Stimulated activated CD4-positive, alpha-beta T cell treated with anti-CD3 and anti-CD28 coated beads, Interleukin-2, amount 100 ng/mL, for 4 hours (primary cell): ENCODE measurements at places on chromosomes 16 and 17.

DNA sequence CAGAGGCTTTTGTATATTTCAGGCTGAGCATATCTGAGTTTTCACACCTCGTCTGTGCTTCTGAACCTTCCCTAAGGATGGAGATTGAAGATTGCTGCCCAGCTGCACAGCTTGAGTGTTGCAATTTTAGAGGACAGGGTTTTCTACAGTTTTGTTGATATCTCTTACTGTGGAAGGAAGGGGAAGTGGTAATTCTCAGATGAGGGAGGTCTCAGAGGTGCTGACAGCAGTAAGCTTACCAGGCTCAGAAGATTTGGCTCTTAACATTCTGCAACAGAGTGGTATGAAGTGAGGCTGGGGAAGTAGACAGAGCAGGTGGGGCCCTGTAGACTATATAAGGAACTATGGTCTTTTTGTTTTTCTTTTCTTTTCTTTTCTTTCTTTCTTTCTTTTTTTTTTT lies 45.8 kb upstream of the ARHGAP17 start:
- no peak for DNase-seq

DNA sequence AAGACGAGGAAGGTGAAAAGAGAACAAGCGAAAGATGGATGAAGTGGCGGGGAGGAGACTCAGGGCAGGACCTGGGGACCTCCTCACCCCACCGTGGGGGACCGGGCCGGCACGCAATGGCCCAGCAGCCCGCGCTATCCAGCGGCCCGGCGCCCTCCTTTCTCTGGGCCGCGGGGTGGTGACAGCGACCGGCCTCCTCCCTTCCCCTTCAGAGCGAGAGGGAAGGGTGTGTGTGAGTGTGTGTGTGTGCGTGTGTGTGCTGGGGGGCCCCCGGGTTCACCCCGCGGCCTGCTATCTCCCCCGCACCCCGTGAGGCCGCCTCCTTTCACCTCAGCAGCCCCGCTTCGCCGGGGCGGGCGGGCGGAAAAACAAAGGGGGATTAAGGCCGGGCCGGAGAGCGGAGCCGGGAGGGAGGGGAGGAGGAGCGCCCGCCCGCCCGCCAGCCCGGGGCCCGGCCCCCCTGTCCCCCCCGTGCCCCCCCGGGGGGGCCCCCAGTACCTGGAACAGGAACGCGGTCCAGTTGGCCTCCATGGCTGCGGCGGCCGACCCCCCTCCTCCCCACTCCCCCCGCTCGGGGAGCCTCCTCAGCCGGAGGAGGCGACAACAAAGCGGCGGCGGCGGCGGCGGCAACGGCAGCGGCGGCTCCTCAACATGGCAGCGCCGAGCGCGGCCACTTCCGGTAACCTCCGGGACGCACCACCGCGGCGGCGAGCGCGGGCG lies at the start of gene VEZF1:
VEZF1 (minus strand) TSS at position 674 of the 720 bp plus-strand sequence; CDS start at position 531, 143 bp downstream.
- peak; percentile 63 for DNase-seq

GRCh38 chr16:88880226-88881006 lies 14.0 kb upstream of the PABPN1L start:
- DNase-seq, result no peak

- DNase-seq, result no peak
Observed at GRCh38 chr17:27049104-27049784, 244.7 kb upstream of the WSB1 start.

DNA sequence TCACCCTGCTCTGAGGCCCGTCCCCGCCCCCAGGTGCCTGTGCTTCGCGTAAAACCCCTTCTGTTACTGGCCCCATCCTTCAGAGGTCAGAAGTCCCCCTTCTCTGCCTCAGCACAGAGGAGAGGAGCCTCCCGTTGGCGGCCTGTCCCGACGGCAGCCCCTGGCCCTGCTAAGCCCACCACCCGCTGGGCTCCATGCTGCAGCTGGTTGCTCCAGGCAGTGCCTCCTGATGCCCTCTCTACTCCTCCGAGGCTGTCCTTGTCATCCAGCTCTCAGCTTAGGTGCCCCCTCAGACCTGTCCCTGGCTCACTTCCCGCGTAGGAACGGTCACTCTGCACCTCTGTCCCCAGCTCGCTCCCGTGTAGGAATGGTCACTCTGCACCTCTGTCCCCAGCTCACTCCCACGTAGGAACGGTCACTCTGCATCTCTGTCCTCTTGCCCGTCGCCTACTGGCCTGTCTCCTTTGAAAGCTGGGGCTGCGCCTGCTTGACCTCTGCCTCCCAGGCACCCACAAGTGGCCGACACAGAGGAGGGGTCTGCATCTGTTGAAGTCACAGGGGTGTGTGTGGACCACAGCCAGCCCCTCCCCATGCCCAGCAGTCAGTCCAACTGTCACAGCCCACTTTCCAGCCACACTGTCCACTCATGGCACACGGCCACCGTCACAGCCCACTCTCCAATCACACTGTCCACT lies 31.7 kb upstream of the ZC3H18 start:
- DNase-seq, result no peak

DNA sequence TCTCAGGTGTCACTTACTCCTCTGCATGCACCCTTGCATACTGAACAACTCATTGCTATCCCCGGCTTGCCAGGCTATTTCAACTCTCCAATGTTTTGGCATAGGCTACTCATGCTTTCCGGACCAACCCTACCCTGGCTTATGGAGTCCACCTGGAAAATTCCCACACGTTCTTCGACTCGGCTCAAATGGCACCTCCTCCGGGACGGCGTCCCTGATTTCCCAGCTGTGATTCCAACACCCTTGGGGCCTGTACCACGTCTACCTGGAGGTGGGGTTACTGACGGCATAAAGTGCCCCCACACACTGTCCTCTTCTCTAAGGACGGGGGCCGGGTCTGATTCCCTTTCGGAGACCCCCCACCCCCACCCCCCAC lies 498 bp downstream of the SMYD4 start:
- DNase-seq, result no peak

DNA sequence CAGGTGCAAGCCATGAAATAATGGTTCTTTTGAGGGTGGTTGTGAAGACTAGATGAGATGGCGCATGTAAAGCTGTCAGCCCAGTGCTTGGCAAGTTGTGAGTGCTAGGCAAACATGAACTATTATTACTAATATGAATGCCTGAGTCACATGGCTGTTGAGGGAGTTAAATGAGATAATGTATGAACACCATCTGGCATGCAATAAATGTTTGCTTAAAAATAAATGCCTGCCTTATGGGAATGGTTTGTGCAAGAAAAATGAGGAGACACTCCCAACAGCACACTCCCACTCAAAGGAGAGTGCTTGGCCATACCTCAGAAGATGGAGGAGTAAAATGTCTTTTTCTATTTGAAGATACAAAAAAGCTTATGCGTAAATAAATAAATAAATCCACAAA lies 3.6 kb downstream of the MAPK3 start:
- DNase-seq, result no peak

DNA sequence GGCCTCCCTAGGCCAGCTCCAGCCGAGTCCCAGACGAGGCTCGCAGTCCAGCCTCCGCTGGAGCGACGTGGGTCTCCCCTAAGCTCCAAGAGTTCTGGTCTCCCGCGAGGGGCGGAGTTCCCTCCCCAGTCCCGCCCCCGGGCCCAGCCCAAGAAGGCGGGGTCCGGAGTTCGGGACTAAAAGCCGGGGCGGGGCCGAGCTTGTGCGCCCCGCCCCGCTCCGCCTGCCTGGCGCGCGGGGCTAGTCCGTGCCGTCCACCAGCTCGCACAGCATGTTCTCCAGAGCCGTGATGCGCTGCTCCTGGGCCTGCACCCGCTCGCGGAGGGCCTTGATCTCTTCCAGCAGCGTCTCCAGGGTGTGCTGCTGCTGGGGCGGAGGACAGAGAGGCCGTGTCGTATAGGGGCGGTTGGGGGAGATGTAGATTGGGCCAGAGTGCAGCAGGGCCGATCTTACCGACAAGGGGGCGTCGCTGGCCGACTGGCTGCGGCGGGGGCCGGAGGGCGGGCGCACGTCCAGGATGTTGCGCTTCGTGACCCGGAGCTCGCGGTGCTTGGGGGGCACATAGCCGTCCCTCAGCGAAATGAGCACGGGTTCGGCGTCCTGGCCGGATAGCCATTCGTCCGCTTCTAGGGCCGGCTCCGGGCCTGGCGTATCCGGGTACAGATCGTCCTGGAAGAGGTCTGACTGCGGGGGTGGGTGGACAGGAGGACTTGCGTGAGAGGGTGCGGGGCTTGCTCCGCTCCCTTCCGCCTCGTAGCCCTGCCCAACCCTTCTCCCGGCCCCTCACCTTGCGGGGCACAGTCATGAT lies 7.0 kb downstream of the CORO6 start:
- DNase-seq, result peak; percentile 79

DNA sequence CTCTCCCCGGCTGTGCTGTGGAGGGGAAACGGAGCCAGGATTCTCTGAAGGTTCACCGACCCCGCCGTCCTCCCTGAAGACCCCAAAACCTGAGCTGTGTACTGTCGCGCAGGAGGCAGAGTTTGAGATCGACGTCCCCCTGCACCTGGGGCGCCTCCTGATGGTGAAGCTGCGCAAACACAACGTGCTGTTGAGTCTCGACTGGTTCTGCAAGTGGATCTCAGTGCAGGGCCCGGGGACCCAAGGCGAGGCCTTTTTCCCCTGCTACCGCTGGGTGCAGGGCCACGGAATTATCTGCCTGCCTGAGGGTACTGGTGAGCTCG lies 62.6 kb upstream of the TEKT1 start:
- DNase-seq, result no peak

DNA sequence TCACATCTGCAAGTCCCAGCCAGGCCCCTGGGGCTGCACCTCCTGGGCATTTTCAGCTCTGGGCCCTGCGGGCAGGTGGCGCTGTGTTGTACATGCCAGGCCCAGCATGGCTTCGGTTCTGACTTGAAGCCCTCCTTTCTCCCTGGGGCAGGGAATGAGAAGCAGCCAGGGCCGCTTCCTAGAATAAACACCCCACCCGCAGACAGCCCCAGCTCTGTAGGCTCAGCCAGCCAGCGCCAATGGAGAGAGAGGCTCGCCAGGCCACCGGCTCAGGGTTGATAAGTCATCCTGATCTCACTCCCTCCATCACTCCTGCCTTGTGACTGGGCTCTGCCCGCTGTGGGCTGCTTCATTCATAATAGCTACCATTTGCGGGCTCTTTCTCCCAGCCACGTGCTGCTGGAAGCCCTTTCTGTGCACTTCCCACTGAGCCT lies 6.0 kb upstream of the GLIS2 start:
- DNase-seq, result no peak

DNA sequence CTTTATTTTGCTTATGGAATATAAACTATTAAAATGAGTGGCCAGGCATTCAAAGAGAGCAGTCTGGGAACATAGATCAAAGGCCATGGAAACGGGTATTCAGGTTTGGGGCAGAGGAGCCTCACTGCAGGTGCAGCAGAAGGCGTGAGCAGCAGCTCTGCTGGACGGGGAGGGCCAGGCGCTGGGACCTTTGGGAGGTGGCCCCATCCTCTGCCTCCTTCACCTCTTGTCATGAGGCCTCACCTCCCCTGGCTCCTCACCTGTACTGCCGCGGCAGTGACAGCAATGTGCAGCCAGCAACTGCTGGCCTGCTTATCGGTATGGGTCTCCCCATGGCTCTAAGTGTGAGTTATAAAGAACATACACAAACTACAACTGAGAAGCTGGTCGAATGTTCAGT lies 109.4 kb downstream of the CDK5R1 start:
- DNase-seq, result no peak

DNA sequence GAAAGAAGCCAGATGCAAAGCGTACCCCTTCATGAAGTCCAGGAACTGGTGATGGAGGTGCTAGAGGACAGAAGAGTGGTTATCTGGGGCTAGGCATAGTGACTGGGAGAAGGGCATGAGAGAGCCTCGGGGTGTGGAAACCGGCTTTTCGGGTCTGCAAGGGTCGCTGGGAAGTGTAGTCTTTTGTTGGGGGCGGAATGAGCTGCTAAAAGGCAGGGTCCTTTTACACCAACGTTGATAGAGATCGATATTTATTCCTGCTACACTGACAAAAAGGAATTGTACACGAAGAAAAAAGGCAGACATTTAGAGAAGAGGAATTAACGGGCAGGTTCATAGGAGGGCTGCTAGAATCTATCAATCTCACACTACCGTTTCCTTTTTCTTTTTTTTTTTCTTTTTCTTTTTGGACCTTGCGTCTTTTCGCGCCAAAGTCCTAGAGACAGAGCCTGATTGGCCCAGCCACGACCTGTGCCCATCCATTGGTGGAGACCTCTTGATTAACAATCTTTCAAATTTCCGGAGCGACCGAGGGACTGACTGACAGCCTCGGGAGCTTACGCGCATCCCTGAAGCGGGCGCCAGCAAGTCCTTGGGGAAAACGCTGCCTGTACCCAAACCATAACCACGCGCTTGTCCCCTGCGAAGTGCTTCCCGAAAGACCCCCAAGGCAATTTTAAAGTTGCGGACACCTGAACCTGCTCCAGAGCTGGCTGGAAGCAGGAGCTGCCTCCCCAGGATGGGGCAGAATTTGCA lies 27.7 kb upstream of the DHRS7B start:
- DNase-seq, result peak; percentile 36

GRCh38 chr17:30296499-30297080 lies 4.8 kb upstream of the BLMH start:
- no peak for DNase-seq

DNA sequence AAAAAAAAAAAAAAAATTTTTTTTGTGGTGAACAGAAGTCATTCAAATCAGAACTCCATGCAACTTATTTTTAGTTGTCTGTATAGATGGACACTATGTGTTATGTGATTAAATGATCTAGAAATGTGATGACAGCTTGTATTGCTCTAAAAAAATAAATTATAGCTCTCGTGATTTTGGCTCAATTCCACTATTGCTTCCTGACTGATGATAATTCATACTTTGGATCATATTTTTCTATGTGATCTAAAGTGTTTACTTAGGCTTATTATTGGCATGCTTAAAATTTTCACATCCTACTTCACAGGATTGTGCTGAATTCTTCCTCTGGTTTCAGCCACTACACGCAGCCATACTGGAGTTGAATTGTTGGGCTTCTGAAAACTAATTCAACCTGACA lies 76.8 kb downstream of the RPGRIP1L start:
- no peak for DNase-seq

DNA sequence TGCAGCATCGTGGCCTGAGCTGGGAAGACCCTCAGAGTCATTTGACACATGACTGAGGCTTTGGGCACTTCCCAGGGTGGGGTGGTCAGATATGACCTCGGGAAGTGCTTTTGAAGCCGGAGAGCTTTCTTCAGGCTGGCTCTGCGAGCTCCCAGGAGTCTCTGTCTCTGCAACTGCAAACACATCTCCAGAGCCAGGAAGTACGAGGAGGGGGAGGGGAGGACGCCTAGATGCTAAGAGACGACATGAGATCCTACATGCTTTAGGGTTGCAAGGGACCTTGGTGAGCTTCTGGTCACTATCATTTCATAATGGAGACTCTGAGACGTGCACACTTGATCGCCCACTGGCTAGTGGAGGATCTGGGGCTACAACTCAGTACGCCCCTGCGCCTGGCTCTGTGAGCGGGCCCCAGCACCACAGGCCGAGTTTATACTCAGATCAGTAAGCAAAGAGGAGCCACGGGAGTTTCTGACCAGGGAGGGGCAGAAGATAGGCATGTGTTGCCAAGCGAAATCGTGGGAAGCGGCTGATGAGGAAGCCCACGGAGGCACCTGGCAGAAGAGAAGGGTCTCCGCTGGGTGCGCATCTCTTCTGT lies 527 bp upstream of the MGAT5B start:
- DNase-seq, result no peak

GRCh38 chr16:80006241-80007215 lies 406.0 kb upstream of the MAF start:
- DNase-seq, result no peak
